Stimulated activated CD4-positive, alpha-beta T cell treated with anti-CD3 and anti-CD28 coated beads, Interleukin-1b, Interleukin-23, amount 100 ng/mL, for 1 hour (primary cell): ENCODE measurements at places on chromosomes 1 and 21.

DNA sequence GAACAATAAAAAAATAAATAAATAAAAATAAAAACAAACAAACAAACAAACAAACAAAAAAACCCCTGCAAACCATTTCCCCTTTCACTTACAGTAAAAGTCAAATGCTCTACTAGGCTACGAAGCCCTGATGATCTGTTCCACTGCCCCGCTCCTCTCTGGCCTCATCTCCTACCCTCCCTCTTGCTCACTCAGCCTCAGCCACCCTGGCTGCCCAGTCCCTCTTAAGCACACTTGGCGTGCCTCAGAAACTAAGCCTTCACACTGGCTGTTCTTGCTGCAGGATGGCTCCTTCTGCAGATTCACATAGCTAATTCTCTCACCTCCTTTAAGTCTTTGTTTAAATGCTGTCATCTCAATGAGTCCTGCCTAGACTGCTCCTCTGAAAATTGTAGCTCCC, 30.8 kb upstream of the UHMK1 start:
- DNase-seq, result no peak

- no peak for DNase-seq
Observed at GRCh38 chr1:44113095-44113609, 5.5 kb upstream of the KLF17 start.

GRCh38 chr1:86423473-86423872, 498 bp upstream of the CLCA2 start:
- no peak for DNase-seq

GRCh38 chr1:205567716-205568115, 63.2 kb downstream of the CDK18 start:
- DNase-seq, result no peak

GRCh38 chr1:220426989-220427388, 100.9 kb upstream of the MARK1 start:
- no peak for DNase-seq

DNA sequence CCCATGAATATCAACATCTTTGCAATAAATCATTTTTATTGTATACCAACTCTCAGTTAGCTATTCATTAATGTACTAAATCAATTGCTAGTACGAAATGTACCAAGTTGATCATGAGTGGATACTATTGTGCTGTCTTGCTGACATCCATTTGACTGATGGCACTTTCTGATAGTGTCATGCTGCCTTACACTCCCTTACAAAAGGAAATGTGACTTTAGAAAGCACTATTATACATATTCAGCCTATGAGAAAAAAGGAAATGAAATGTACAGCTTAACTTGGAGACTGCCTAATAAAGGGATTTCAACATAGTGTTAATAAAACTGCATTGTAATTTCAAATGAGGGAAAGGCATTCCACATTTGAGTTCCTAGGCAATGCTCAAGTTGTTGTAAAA, 52.2 kb downstream of the PLA2G4A start:
- DNase-seq, result no peak

DNA sequence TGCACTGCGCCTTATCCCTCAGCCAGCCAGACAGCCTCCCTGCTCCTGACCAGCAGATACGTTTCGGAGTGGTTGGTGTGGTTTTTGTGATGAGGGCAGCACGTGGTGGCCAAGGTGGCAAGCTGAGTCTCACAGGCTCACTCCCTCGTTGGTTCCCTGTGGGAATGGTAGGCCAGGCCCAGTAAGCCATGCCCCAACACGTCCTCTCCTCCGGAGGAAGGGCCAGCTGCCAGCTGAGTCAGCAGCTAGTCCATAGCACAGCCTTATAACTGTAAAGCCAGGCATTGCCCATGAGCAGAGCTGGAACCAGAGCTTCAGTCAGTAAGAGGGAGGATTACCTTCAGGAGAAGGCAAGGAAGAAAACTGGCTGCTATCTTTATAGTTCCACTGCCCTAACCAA, 29.5 kb downstream of the SZRD1 start:
- DNase-seq, result no peak

GRCh38 chr1:90402893-90403849, 313.9 kb downstream of the BARHL2 start:
- DNase-seq, result no peak

GRCh38 chr1:19204446-19205266, 5.4 kb downstream of the UBR4 start:
- DNase-seq, result no peak

DNA sequence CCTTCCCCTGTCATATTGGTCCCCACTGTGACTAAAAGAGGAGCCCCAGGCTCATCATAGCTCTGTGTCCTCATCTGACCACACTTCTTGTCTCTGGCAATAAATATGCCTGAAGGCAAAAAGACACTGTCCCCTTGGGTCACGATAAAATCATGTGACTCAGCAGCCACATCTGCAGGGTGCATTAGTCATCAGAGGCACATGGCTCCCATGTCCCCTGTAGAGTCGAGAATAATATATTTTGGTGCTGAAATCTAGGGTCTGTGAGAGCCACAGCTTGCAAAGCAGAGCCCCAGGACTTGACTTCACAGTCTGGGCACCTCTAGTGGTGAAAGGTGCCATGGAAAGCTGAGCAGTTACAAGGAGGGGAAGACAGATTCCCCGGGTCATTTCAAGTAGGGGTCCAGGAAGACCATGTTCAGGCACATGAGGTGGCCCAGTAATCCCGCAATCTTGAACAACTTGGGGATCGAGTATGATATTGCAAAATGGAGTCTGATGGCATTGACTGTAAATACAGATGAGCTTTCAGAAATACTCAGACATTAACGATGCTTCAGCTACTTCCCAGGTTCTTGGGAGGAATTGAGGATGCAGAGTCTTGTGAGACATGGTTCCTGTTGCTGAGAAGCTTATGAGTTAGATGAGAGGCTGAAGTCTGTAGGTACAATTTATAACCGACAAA, 68.6 kb downstream of the SLC35F3 start:
- DNase-seq, result no peak

DNA sequence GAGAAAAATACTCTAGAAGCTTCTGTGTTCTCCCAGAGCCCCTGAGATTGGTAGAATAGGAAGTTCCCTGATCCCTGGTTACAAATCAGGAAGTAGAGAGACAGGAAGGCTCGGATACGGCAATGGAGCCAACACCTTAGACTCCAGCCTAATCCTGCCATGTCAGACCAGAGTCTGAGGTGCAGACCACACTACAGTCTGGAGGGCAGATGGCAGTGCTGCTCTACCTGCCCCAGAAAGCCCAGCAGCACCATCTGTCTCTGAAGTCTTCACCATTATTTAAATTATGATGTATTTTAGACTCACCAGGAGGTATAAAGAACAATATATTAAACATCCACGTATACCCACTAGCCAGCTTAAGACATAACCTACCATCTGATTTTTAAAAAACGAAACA, 93.0 kb downstream of the MTR start:
- no peak for DNase-seq

- no peak for DNase-seq
Observed at GRCh38 chr1:47187231-47187925, 2.5 kb downstream of the PDZK1IP1 start.

DNA sequence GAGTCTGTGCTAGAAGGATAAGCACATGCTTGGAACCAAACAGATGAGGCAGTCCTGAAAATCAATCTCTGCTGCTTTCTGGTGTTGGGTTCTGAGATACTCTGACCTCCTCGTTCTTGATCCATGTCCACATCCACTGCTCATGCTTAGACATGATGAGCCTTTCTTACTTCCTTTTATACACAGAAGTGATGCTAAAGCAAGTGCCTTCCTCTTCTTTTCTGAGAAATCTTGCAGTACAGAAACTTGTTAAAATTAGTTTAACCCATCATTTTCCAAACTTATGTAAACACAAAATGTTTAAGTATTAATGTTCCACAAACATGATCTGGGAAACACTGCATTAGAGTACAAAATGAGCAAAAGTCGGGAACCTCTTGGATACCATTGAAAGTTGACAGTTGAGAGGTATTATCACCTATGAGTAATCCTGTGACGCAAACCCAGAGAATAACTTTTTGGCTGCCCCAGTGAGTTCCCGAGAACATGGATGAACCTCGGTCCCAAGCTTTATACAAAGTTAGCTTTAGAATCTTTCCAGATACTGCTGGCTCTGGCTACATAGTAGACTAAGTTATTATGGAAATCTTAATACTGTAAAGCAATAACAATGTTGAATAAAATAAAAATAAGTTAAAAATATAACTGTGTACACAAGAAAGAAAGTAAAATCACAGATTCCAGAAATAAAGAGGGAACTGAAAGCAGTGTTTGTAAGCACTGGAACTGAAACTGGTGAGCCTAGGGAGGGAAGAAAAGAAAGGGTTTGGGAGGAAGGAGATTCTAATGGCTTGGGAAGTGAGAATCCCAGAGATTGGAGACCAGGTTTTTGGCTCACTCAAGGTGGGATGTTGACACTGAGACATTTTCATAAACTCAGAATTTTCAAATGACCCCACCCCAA, 429.3 kb upstream of the RUNX1 start:
- no peak for DNase-seq

DNA sequence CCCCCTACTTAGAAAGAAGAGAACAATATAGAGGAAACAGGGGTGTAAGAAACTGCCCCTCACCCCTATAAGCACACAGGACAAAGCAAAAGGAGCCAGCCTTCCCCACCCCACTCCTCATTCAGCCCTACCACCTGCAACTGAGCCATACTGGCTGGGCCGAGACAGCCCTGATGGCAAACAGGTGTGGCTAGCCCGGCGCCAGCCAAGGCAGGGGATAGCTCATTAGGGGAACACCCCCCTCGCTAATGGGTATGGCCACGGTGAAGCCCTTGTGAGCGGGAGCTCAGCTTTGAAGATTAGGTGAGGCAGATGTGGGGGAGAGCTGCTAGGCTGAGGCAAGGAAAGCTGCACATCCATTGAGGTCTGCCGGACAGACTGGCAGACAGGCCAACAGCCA, 65.5 kb downstream of the ERI3 start:
- no peak for DNase-seq

- no peak for DNase-seq
Observed at GRCh38 chr1:167668108-167668507, 38.1 kb downstream of the RCSD1 start.

GRCh38 chr1:25086518-25087079, 145.7 kb downstream of the SYF2 start:
- no peak for DNase-seq

- no peak for DNase-seq
Observed at GRCh38 chr1:167229719-167230385, 9.2 kb downstream of the POU2F1 start.

DNA sequence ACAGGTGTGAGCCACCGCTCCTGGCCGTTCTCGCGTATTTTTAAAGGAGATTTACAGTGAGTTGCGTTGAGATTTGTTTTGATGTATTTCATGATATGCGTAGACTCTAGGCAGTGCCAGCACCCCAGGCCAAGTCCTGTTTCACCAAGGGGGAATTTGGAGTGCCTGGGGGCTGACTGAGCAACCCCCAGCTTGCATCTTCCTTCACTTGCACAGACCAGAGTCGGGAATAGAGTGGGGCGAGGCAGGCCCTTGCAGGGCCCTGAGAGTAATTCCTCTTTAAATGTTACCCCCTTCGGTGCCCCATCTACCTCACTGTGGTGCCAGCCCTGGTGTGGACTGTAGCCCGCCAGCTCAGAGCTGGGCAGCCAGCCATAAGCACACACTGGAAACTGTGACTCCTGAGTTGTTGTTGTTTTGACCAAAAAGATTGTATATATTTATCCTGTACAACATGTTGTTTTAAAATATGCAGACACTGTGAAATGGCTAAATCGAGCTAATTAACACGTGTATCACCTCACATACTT, 269.5 kb downstream of the NPHP4 start:
- no peak for DNase-seq

GRCh38 chr1:200925831-200926230, 31.1 kb downstream of the INAVA start:
- DNase-seq, result no peak

DNA sequence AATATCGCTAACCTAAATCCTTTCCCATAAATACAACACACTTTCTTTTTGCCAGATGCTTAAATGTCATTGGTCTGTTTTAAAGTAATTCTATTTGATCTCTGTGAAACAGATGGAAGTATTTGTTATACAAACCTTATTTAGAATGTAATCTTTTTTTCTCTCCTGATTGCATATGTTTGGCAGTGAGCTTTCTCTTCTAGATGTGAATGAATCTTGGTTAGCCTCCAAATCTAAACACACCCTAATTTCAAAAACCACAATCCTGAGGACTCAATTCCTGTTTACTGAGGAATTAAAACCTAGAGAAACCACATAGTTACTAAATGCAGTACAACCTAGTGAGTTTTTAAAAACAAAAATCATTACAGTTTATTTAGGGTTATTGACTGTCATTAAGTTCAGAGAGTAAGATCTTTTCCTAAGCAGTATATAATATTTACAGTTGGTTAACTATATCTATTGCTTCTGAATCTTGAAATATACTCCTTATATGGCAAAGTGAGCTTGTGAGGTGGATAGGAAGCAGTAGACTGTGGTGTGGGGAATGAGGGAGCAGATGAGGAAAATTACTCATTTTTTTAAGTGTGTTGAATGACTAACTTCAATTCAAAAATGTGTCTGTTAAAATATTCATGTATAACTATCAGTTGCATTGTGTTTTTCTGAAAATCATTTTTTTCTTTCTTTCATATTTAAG, 218.7 kb downstream of the FMN2 start:
- no peak for DNase-seq
